ENCODE measurements at places on chromosomes 2 and 18.

GRCh38 chr2:174597345-174598047 lies at the start of gene WIPF1:
Gene WIPF1, minus strand, starts transcription at chr2:174597804. Its CDS starts 12,231 bp downstream, at chr2:174585573.
- peak; percentile 33 for DNase-seq

GRCh38 chr2:70532244-70532935 lies 21.2 kb downstream of the TGFA start:
- no peak for DNase-seq

DNA sequence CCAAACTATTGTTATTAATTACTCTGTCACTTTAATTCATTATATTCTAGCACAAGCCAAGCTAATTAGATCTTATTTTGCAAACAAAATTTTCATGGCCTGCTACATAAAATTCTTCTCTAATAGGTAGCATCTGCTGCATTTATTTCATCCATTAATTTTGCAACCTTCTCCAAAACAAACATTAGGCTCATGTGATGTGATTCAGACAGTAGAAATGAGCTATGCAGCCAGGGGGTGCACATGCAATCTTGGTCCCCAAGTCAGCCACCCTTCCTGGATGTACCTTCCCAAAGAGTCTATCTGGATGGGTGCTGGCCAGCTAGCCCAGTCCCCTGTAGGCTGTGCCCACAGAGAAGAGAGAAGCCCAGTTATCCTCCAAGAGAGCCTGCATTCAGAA lies 242.1 kb upstream of the OSR1 start:
- DNase-seq, result no peak

DNA sequence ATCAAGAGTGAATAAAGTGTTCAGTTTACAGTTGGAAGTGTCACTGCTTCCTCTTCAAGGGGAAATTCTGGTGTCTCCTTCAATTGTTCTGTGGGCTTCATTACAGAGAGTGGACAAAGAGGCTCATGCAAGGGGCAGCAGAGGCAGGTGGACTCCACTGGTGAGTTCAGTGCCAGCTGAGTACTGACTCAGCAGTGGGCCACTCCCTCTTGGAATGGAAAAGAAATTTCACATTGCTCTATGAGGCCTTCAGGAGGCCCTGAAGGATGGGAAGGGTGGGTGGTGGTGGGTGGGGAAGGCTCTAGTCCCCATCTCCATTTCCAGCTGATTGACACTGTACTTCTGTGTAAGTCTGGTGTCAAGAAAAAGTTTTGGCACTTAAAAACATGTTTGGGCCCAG lies 66.4 kb downstream of the PRELID3A start:
- no peak for DNase-seq

GRCh38 chr2:139439100-139439499 lies 658.9 kb upstream of the NXPH2 start:
- no peak for DNase-seq

DNA sequence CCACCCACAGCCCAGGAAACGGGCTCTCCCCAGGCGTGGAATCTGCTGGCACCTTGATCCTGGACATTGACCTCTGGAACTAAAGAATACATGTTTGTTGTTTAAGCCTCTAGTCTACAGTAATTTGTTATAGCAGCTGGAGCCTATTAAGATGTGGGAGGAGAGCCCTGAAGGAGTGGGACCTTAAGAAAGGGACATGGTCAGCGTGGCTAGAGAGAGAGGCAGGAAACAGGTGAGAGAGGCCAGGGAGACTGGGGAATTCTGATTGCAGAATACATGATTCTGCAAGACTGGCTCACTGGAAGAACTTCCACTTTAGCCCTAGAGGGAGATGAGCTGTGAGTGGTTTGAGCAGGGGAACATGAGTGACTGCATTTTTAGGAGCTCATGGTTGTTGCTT lies 83.2 kb downstream of the CD8B2 start:
- no peak for DNase-seq

GRCh38 chr2:70553584-70554337 lies at the start of gene TGFA:
Gene TGFA, minus strand, starts transcription at chr2:70553826. Its CDS starts 59 bp downstream, at chr2:70553767.
- peak; percentile 67 for DNase-seq

DNA sequence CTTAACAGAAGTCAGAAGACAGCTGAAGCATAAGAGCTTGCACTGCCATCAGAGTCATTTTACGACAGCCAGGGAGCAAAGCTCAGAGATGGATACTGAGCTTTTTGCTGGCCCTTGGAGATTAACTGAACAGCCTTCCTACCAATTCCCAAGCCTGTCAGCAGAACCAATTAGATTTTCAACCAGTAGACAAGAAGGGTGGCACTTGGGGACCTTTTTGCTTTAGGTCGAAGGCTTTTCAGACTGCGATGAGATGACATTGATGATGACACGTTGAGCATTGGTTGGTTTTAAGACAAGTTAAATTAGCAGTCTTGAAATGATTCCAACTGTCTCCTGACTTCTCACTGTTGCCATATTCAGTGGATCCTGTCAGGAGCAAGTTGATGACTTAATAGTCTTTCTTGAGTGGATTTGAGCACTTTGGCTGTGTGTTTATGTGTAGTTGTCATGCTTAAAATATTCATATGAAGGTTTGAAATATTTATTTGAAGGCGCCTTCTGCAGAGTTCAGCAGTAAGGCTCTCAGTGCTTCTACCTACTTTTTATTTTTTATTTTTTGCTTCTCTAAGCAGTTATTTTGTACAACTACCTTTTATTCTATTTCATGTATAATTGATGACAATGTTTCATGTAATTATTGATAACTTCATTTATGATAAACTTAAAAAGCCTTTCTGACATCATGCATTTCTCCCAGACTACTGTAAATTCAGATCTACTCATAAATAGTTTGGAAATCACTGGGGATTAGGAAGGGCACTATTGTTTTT lies 256.7 kb downstream of the CAMKMT start:
- no peak for DNase-seq

DNA sequence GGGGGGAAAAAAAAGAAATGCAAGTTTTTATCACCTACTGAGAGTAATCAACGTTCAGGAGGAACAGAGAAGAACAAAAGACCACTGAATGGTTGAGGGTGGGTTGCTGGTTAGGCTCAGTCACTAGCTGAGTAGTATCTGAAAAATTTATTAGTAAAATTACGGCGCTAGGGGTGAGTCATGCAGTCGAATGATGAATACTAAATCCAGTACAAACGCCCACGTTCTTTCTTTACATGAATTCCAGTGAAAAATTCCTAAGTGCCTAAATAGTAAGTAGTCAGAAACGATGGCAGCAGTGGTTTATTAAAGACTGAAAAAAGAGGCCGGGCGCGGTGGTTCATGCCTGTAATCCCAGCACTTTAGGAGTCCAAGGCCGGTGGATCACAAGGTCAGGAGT lies 52.0 kb downstream of the TEKT4 start:
- DNase-seq, result no peak

- DNase-seq, result no peak
Observed at GRCh38 chr2:3739313-3739712, 35.9 kb downstream of the DCDC2C start.

- no peak for DNase-seq
Observed at GRCh38 chr2:25285265-25286024, 56.3 kb downstream of the DNMT3A start.

GRCh38 chr2:45851576-45852304 lies 200.3 kb downstream of the PRKCE start:
- no peak for DNase-seq

DNA sequence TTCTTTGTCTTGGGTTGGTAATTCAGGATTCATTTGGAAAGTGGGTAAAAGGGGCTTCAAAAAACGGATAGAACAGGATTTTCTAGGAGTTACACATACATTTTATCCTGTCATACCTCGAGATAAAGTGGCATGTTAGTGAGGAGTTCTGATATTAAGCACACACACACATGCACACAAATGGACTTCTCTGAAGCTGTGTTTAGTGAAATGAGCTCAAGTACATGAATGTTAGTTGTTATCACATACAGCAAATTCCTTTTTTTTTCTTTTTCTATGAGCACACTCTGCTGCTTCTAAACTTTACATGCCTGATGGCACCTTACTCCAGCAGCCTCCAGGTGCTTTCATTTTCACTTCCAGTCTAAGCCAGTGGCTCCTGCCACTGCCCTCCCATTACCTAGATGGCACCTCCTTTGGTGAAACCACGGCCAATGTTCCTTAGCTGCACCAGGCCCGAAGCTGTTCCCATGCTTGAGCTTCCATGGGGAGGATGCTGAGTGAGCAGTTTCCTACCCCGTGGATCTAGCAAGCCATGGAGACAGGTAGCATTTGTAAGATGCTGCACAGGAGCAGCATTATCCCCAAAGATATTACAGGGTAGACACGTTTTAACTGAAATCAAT lies 49.7 kb downstream of the STAT1 start:
- DNase-seq, result no peak

GRCh38 chr2:28437149-28437835 lies 44.6 kb downstream of the FOSL2 start:
- no peak for DNase-seq

DNA sequence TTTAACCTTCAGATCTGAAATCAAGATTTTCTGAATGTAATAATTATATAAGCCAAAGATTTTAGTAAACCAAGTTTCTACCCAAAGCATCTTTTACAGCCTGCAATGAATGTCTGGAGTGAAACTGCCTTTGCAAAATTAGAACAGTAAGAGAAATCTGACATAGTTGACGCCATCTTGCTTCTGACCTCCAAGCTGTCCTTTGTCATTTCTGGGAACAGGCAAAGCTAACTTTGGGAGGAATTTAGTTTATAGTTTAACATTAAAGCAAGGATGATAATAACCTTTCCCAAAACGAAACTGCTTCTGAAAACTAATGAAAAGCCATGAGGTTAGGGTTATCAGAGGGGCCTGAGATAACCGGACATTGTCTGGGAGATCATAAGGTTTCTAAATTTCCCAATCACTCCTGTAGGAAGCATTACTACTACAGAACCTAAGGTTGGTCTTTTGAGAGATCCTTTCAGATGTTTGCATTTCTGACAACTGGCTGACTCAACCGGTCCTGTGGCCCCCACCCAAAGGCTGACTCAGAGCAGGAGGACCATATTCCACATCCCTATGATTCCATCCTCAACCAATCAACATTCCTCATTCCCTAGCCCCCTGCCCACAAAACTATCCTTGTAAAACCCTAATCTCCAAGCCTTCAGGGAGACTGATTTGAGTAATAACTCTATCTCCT lies 124.5 kb downstream of the TMEM131 start:
- DNase-seq, result no peak

GRCh38 chr2:239168575-239168974 lies 232.2 kb downstream of the HDAC4 start:
- peak; percentile 4 for DNase-seq
